ENCODE measurements at places on chromosomes 11 and 22.

DNA sequence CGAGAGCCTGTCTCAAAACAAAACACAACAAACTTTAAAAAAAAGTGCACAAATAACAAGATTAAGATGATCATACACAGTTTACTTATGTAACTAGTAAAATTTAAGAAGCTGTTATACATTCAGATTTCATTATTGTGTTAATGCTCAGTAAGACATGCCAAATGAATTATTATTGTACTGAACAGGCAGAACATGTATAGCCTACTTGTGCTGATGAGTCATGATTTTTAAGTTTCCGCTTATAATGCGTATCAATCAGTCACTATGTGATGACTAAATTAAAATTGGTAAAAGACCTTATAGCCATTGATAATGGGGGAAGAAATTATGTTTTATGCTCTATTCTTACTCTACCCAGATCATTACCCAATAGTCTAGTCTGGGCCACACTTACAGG, 20.5 kb upstream of the EXPH5 start:
- no peak for DNase-seq

DNA sequence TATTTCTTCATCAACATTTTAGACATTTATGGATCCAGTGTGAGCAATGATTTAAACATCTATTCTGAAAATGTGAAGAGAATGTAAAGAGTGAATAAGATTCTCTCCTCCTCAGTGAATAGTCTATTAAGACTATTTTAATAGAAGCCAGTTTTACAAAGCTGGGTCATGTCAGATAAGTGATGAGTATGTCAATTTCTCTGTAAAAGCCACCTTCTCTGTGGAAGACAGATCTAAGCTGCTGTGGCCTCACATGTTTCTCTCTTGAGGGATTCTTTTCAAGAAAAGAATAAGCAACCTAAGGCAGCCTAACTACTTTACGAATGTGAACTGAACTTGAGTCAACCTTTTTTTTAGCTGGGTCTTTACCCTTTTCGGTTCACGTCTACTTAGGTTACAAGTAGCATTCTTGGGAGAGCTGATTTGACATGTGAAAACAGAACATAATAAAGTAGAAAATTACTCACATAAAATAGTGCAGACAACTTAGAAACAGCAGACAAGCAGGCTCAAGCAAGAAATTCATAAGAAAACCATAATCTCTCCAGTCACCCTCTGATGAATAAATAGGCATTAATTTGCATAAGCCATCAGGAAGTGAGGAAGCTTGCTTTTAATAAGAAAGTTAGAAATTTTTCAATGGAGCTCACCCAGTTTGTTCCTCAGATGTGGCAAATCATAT, 9.9 kb downstream of the CTSC start:
- no peak for DNase-seq

DNA sequence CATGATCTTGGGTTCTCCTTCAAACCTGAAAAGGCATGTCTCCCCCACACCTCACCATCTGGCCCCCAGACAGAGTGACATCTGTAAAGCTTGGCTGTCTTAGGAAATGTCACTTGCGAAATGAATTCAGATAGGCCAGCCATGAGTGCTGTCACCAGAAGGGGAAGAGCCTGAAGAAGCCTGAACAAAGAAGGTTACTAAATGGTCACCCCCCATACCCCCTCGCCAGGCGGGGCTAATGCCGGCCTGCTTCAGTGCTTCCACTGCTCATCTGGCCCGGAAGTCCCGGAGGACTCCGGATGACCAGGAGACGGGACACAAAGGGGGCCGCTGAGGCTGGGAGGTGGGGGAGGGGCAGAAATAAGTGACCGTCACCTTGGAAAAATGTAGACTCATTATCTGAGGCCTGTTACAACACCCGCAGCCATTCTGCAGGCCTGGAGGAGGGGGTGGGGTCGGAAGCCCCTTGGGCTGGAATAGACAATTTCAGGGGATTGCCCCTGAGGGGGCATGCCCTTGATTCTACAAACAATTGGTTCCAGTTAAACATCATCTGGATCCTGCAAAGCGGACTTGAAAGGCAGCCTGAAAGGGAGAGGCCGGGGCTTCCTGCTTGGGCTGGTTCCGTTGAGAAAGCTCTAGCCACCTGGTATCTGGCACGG, 43.2 kb downstream of the NAT10 start:
- peak; percentile 80 for DNase-seq

DNA sequence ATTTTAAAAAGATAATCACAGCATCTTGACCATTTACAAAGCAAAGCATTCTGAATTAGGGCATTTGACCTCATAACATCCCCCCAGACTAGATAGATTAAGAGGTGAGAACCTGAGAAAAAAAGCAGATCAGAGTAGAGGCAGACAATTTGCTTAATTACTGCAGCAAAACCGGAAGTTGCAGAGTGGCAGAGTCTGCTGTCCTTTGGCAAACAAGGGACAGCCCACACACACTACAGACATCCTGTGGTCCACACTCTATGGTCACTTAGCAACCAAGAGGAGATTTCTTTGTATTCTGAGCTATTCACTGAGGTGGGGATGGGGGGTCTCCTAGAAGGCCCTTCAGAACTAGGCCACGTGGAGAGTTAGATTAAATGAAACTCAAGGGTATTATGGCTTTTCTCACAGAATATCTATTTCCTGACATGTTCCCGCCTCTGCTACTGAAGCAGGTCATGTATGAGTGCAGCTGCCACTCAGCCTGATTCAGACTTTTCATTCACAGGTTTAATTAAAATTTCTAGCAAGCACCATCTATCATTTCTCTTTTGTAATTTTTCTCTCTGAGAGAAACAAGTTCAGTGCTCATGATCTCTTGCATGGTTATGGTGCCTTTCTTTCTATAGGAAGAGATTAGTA, 48.5 kb downstream of the SVIP start:
- peak; percentile 46 for DNase-seq

DNA sequence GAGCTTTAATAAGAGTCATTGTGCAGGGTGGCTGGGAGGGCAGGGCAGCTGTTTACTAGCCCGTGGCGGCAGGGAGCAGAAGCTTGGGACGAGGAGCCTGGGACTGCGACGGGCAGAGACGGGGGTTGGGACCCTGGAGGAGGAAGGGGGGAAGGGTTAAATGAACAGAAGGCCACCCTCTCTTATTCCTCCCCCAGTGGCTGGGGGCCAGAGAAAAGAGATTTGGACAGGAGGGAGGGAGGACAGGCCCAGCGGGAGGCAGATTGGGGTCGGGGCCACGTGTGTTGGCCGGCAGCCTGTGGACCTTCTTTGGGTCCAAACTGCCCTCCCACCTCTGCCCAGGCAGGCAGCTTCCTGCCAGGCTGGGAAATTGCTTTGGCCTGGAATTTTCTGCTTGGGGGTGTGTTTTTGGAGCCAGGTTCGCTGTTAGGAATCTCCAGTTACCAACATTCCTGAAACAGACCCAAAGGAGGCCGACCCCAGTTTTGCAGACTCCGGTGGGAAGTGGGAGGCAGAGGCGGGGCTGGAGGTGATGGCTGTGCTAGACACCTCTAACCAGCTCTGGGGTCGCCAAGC, 50.2 kb downstream of the APOL3 start:
- no peak for DNase-seq

DNA sequence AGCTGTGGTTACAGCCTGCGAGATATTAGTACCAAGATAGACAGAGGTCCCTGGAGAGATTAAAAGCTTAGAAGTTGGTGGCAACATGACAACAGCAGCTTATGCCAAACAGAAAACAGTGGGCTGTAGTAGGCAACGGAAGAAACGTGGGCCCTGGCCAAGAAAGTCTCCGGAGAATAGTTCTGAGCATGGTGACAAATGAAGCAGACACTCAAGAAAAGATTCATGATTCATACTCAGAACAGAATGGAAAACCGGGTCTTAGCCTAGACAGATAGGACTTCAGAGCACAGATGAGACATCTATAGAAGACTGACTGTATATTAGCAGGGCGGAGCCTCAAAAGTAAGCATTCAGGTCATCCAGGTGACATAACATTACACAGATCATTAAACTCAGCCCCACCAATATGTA, 727.4 kb downstream of the ETS1 start:
- DNase-seq: no peak

DNA sequence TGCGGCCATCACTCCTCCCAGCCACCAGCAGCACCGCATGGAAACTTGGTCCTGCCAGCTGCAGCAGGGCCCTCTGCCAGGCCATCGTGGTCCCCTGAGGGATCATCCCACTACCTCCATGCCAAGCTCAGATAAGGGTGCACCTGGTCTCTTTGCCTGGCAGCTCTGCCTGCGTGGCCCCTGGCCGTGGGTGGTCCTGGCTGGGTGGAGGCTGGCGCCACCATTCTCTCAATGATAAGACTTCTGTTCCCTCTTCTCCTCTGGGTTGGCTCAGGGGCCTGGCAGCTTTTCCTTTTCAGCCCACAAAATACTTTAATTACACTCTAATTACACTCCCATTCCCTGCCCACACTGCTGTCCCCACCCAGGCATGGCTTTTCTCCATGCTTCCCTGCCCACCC, 26.8 kb upstream of the TSKU start:
- no peak for DNase-seq

- DNase-seq: no peak
Observed at GRCh38 chr11:22006901-22007300, 186.0 kb upstream of the ANO5 start.

DNA sequence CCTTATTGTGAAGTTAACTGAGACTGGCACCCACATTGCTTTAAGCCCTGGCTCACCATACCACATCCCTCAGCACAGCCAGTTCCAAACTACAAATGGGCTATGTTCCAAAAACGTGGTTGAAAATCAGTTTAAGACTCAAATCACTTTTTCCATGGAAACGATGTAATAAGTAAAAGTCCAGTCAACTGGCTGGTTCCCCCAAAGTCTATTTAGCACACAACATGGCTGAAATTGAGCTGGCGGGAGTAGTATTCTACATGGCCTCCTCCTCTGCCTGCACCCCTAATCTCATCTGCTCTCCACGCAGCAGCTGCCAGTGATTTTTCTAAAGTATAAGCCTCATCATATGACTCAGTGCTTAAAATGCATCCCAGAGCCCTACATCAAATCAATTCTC, 40.9 kb upstream of the BIRC3 start:
- no peak for DNase-seq

DNA sequence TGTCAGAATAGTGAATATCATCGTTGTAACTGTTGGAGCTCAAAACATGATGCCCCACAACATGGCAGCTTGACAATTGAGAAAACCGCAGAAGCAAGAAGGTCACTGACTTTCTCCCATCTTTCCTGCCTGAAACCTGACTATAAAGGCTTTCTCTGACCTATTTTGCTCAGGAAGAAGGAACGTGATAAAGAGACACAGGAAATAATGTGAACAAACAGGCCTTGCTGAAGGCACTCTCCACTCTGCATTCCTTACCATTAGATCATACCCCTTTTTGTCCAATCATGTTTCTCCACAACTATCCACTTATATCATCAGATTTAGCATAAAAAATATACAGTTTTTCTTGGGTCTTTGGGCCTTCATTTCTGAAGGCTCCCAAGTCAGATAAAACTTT, 916.8 kb downstream of the METTL15 start:
- DNase-seq: no peak

DNA sequence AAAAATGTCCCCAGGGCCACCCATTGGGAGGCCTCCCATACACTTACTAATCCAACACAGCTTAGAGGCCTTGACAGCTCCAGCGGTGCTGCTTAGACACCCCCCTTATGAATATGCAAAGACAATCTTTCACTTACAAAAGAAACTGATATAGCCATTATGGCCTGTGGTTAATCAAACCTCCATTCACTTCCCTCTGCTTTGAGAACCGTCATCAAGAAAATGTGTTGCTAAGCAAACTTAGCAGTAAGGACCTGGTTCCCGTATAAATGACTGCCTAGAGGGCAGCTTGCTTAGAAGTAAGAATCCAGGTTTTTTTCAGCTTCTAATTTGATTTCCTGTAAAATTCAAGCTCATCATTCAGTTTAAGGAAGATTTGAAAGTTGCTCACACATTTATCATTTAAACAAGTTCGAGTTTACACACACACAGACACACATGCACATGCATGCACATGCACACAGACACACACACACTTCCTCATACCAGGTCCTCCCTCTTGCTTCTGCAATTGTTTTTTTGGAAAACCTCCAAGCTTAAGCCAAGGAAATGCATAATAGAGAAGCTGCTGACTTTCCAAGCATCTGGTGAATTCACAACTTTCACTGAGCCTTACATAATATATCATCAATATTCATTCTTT, 137.7 kb upstream of the BLID start:
- no peak for DNase-seq

GRCh38 chr11:12489246-12489772, 111.9 kb downstream of the PARVA start:
- DNase-seq: no peak

DNA sequence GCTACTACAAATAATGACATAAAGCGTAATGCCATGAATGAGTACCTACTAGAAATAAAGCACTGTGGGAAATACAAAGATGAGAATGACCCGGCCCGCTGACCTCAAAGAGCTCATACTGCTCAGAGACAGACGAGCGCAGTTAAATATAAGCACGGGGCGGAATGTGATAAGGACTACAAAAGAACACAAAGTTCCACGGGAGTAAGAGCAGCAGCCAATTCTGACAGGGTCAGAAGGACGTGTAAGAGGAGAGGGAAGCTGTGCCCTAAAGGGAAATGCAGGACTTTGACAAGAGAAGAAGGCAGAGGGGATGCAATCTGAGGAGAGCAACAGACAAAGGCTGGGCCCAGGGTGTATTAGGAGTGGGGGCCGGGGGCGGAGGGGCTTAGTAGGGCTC, 314.6 kb downstream of the LARGE1 start:
- DNase-seq: peak; percentile 16

- DNase-seq: no peak
Observed at GRCh38 chr11:75538150-75538942, 12.6 kb upstream of the GDPD5 start.

DNA sequence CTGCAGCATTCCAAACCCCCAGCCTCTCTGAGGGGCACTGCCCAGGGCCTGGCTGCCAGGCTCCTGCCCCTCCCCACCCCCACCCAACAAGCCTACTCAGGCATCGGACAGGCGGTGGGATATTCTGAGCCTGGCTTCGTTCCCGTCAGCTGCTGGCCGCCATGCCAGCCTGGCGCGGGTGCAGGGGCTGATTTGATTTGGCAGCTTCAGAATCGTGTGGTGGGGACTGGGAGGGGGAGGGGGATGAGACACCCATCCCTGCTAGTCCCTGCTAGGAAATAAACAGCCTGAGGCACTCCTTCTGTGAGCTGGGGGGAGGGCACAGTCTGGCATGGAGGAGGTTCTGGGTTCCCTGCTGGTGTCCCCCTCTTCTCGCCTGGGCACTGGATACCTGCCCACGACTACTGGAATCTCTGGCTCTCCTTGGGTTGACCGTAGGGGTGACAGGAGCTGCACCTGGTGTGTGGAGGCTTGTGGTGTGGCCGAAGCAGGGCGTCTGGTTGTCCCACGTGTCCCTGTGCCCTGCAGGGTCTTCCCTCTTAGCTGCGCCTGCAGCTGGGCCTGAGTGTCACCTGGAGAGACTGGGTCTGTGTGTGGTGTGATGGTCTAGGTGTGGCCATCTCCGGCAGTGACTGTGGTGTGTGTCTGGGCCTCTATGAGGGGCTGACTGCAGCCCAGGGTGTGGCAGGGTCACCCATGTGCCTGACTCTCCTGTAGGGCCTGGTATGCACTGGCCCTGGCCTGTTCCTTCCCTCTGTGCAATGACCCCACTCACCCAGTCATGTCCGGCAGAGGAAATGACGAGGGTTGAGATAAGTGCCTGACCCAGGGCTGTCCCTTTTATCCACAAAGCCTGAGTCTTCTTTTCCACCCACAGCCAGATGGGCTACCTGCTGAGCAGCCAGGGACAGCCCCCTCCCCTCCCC, 42.2 kb downstream of the PDE2A start:
- DNase-seq: no peak

Measured in retina (tissue), 1 donor.